ENCODE measurements at places on chromosomes 5 and 9.

GRCh38 chr5:80220245-80220897 lies 35.5 kb downstream of the SERINC5 start:
- no peak for DNase-seq

DNA sequence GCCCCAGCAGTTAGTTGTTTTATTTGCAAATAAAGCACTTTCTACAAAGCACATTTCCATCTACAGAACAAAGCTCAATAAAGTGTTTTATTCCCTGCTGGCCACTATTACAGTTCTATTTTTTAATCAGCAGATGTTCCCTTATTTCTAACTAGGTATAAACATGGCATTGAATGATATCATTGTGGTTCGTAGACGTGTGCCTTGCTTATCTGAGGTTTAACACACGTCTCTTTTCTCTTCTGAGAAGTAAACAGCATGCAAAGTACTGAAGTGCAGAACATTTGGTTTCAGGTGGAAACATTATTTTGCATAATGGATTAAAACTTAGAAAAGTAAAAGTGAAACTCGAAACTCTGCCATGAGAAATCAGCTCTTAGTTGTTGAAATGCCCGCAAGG lies 1989.3 kb upstream of the WWC1 start:
- DNase-seq, result no peak

DNA sequence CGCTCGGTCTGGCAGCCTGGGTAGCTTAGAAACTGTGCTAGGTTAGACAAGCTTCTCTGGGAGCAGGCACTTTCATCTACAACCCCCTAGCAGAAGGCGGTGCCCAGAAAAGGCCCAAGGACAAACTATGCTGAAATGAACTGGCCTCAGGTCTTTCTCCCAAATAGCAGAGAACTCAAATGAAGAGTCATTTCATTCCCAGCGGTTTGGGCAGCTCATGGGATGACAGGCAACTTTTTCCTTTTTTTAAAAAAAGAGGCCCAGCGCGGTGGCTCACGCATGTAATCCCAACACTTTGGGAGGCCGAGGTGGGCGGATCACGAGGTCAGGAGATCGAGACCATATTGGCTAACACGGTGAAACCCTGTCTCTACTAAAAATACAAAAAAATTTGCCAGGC lies 2.5 kb downstream of the RAPGEF1 start:
- no peak for DNase-seq

GRCh38 chr9:69173891-69174615 lies at the start of gene TJP2:
Gene TJP2, plus strand, starts transcription at chr9:69174277. Its CDS starts 96 bp downstream, at chr9:69174373.
- DNase-seq, result peak; percentile 73

- no peak for DNase-seq
Observed at GRCh38 chr9:128683340-128684064, 5.5 kb upstream of the SET start.

DNA sequence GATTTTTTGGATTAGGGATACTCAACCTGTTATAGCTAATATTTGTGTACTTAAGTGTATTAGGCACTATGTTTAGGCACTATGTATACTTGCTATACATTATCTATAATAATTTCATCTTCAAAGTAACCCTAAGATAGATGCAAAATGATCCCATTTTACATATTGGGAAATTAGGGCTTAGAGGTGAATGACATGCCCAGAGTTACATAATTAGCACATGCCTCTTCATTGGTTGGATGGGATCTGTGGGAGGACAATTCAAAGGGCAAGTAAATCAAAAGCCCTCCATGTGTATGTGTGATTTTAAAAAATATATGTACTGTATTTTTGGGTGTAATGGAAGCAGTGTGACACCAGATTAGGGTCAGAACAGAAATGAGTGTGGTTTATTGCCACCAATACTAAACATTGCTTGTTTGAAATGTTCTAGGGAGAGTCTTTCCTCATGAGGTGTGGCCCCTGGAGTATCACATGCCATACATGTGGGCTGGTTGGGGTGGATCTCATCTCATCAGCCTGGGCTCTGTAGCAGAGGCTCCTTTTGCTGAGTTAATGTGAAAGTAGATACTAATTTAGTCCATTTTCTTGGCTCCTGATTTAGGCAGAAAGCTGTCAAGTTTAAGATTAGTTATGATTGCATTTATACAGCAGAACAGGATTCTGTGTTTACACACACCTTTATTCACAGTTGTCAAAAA lies 5.5 kb downstream of the C9orf85 start:
- no peak for DNase-seq

GRCh38 chr5:124908581-124909451 lies 162.4 kb upstream of the ZNF608 start:
- no peak for DNase-seq

- DNase-seq, result peak; percentile 31
Observed at GRCh38 chr9:35923927-35924763, 14.9 kb downstream of the SPAAR start.

DNA sequence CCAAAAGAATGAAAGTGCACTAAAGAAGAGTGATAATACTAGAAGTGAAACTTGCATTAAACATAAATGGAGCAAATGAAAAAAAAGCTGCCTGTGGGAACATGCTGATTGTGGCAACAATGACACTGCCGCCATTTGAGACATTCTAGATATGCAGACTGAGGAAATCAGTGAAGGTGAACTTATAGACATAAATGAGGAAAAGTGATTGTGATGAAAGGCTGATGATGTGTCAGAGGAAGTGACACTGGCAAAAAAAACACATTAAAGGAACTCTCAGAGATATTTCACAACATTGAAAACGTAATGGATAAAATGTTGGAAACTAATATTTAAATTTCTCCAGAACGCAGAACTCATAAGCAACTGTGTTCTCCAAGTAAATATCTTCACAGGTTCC lies 1.2 kb downstream of the ERCC8 start:
- DNase-seq, result no peak

DNA sequence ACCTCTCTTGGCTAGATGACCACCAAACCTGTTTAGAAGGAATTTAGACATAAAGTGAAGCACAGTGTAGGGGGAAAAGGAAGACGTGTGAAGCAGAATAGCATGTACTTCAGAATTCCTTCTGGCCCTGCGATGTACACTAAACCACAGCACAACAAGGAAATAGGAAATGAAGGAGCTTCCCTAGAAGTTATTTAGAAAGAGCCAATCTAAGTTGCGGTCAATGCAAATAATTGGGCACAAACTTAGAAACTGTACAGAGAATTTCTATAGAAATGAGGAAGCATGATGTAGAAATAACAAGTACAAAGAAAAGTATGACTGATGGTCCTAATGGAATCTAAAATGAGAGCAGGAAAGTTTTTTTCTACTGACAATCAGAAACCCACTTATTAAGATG lies 41.5 kb downstream of the ANKRD55 start:
- no peak for DNase-seq

GRCh38 chr5:34930870-34931269 lies 1.5 kb downstream of the DNAJC21 start:
- DNase-seq, result no peak

GRCh38 chr9:76107482-76107881 lies 217.0 kb downstream of the PCSK5 start:
- DNase-seq, result peak; percentile 2

- DNase-seq, result no peak
Observed at GRCh38 chr9:97993000-97993399, 9.9 kb downstream of the ANP32B start.

DNA sequence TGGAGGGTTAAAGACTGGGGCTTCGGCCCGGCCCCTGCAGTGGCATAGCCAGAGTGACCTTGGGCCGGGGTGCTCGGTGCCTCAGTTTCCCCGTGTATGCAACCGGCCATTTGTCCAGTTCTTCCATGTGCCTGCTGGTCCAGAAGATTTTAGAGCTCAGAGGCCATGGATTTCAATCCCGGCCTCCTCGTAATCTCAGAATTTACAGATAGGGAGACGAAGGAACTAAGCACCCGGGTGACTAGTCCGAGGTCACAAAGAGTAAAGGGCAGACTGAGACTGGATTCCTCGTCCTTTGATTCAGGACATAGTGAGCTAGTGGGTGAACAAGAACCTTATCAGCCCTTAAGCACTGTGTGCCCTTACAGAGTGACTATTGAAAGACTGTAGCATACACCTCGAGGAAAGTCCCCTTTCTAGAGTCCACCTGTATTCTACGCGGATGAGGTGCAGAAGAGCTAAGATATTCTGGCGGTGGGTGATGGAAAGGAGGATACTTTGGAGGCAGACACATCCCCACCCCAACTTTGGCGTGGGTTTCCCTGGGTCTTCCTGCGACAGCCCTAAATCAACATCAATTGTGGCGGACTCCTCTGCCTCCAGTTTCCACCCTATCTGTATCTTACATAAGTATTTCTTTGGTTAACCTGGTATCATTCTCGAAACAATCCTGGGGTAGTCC lies 597 bp downstream of the SLC31A1 start:
- no peak for DNase-seq

DNA sequence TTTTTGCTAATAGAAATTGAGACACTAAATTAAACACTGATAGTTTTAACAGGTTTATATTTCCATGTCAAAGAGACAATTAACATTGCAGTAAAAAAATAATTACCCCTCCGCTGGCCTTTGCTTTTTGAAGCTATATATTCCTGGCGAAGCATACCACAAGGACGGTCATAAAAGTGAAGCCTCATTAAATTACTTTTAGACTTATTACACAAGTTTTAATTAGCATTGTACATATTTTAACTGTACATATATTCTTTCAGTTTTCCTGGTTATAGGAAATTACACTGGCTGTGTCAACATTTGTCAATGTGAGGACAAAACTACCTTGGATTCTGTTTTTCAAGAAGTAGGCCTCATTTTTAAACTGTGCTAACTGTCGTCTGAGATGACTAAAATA lies 1.2 kb downstream of the CDKN2A start:
- no peak for DNase-seq

DNA sequence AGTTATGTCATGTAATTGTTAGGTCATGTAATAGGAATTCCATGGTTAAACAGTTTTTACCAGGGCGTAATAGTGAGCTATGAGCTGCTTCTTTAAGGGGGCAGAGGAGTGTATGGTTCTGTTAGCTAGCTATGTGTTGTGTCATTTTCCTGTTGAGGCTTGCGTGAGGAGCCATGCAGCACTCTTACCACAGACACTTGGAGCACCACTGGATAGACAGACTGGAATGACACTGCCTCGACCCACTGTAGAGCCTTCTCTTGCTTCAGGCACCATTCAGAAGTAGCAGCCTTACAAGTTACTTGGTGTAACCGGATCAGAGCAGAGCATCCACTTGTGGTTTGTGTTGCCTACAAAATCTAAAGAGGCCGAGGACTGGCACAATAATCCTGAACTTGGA lies 28.3 kb upstream of the STOM start:
- no peak for DNase-seq

DNA sequence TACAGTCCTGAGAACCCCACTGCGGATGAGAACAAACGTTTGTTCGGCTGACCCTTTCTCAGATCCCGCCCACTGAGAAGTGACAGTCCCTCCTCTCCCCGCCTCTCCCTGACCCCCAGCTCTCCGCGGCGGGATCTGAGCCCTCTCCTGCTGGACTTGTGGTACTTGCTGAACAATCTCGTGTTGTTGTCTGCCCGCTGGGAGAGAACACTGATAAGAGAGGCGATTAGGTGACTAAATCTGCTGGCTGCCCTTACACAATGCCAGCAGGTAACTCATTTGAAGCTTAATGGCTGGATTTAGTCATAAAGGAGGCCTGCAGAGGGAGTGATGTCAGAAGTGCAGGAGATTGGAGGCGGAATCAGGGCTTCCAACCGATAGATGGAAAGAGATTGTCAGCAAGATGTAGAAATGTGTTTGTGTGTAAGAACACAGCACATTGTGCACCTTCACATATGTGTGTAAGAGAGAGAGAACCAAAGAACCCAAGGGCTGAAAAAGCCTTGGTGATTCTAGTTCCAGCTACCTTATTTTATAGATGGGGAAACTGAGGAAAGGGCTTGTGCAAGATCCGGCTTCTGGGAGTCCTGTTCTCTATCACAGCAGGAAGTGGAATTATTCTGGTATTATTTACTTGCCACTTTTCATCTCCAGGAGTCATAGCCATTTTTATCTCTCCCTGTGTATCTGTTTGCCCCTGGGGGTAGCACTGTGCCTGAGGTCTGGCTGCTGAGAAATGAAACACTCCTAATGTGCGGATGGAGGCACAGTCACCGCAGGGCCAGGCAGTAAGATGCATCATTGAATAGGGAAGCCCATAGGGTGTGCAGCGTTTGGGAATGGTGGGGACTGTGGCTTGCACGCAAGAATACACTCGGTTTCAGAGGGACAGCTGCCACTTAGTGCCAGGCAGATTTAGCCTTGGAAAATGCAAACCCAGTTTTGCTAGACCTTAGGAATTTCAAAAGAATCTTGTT lies 203.7 kb upstream of the MSX2 start:
- DNase-seq, result no peak

DNA sequence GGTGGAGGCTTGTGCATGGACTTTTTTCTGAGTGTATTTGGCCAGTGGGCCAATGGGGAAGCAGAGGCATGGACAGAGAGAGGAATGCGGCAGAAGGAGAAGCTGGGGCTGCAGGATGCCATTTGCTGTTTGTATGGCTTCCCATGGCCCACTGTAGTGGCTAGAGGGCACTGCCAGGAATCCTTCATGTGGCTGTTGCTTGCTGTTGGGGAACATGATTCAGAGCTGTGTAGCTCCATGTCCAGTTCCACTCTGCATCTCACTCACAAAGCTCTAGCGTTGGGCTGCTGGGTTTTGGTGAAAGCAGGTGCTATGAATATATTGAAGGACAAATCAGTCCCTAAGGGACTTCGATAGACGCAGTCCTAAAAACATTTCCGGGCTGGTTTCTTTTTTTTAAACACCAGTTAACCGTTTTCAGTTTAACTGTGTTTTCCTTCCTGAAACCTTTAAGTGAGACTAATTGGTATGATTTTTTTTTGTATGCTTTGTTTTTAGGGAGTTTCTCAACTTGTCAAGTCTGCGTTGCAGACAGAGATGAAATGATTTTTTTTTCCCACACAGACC lies 51.3 kb downstream of the SLC22A5 start:
- no peak for DNase-seq

- DNase-seq, result no peak
Observed at GRCh38 chr9:110668570-110669167, at the start of gene MUSK. Gene MUSK, plus strand, starts transcription at chr9:110668791. Its CDS starts 114 bp downstream, at chr9:110668905.

Data from anterior cingulate cortex (tissue), 58 donors.